ENCODE measurements at places on chromosomes 2 and 18. TPM values are rescaled to one million over a fixed set of nuclear protein-coding genes. Genes with fewer than 3 reads are reported as not detected.

DNA sequence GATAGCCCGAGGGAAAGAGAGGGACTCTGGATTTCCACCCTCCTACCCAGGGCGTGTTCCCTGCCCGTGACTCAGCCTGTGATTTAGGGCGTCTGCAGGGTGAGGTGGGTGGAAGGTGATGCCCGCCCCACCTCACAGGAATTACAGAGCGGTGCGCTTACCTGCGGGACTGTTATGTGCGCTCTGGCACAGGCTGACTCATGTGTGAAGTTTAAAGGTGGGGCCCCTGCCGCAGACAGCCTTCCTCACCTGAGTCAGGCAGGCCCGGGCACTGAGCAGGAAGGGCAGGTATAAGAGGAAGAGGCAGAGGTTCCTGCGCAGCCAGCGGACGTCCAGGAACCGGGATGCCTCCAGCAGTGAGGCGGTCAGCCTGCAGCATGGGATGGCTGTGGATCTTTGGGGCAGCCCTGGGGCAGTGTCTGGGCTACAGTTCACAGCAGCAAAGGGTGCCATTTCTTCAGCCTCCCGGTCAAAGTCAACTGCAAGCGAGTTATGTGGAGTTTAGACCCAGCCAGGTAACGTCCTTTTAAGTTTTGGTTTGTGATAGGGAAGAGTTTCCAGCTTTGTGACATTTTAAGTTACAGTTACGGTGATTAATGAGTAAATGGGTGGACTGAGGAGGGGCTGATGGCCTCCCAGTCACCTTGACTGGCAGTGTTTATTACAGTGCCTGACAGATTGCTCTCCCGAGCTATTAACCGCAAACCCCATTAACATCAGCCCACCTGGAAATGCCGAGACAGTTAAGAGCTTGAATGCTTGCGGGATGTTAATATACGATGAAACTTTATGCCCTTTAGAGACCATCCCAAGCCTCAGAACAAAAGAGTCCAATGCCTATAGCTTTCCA, 141.6 kb upstream of the TTC39C start:
- DNase-seq, result no peak

DNA sequence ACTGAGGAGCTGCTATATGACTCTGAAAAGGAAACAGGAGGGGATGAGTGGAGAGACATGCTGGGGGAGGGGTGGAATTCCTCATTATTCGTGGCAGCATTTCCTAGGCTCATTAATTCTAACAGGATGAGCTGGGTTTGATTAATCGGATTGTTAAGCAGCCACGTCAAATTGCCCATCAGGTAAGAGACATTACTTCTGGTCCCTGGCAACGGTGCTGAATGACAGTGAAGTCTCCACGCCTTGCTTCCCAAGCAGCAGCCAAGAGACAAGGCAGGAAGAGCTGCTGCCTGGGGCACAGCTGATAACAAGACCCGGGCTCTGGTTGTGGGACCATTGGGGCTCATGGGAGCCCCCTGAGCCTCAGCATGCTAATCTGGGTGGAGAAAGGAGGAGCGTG, 86.6 kb downstream of the MARCHF4 start:
- no peak for DNase-seq

The XDH gene
- 0.22 TPM for total RNA-seq

GRCh38 chr18:68284236-68284780, 430.6 kb downstream of the TMX3 start:
- DNase-seq, result no peak

The ZNF385B gene
- total RNA-seq, result 5.3 TPM

GRCh38 chr2:27216416-27217137, 592 bp upstream of the CAD start:
- DNase-seq, result no peak

The TEKT4 gene
- total RNA-seq, result not detected

The BUB1 gene
- total RNA-seq, result 0.27 TPM
